ENCODE measurements at places on chromosomes 7 and 10. TPM values are rescaled to one million over a fixed set of nuclear protein-coding genes. Genes with fewer than 3 reads are reported as not detected.

Gene PNLIPRP2
- not detected for total RNA-seq

Gene NME8
- total RNA-seq, result not detected

Gene GSAP
- total RNA-seq, result 2.6 TPM

Gene CPA4
- total RNA-seq, result 5.2 TPM

Gene C10orf95
- total RNA-seq, result 0.08 TPM

Gene SMKR1
- 11.8 TPM for total RNA-seq

Gene SPDYE2B
- total RNA-seq, result not detected
